NB4 (cell line): ENCODE measurements at places on chromosomes 16 and 17.
A peak's percentile ranks its signal among the peaks of the same experiment; 100 is the strongest.

GRCh38 chr16:88367560-88367959 is 15.2 kb upstream of the ZNF469 start:
- no peak for DNase-seq

DNA sequence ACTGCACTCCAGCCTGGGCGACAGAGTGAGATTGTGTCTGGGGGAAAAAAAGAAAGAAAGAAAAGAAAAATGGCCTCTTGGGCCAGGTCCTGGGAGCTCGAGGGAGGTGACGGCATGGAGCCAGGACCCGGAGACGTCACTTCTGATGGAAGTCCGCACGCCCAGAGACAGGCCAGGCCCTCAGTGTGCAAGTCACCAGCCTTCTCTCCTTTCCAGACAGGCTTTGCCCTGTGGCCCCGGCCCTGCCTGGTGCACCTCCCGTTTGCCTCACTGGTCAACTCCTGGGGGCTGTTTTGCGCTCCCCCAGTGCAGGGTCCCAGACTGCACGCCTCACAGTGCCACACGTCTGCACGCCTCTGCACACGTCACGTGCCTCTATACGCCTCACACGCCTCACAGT is 44.1 kb downstream of the CBFA2T3 start:
- no peak for DNase-seq

DNA sequence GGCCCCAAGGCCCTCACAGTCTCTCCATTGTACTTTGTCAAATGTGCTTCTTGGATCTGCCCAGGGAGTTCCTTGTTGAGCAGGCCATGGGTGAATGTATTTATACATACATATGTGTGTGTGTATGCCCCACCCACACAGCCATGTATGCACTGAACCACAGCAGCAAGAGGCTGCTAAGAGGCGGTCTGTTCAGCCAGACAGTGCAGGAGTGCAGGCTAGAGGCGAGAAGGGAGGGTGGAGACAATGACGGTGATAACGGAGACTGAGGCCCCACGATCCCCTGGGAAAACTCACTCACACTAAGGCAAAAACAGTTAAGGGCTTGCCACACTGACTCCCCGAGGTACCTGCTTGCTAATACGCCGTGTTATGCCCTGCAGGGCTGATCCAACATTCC is 151.0 kb upstream of the CDC42EP4 start:
- DNase-seq: no peak

- no peak for DNase-seq
Observed at GRCh38 chr16:64381979-64382378, 739.9 kb downstream of the CDH11 start.

DNA sequence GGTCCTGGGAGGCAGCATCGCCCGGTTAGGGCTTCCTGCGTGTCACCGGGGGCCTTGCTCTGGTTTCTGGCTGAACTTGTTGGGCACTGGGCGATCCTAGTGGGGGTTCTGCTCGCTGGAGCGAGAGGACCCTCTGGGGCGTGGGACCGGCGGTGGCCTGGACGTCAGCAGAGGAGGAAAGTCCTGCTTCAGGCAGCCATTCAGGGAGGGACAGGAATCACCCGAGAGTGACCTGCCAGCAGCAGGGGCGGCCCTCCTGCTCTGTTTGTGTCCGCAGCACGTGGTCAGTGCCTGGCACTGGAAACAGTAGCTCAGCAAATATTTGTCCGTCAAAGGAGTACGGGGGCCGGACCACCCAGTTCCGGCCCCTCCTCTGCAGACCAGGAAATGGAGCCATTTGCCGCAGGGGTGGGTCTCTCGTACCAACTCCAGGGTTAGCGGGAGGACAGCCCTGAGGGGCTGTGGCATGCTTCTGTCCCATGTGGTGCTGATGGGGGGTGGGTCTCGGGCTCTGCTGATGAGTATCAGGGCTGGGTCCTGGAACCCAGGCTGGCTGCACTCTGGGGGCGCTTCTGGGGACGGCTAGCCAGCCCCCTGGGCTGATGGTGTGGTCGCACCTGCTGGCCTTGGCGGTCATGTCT is 48.3 kb downstream of the BAIAP2 start:
- no peak for DNase-seq

DNA sequence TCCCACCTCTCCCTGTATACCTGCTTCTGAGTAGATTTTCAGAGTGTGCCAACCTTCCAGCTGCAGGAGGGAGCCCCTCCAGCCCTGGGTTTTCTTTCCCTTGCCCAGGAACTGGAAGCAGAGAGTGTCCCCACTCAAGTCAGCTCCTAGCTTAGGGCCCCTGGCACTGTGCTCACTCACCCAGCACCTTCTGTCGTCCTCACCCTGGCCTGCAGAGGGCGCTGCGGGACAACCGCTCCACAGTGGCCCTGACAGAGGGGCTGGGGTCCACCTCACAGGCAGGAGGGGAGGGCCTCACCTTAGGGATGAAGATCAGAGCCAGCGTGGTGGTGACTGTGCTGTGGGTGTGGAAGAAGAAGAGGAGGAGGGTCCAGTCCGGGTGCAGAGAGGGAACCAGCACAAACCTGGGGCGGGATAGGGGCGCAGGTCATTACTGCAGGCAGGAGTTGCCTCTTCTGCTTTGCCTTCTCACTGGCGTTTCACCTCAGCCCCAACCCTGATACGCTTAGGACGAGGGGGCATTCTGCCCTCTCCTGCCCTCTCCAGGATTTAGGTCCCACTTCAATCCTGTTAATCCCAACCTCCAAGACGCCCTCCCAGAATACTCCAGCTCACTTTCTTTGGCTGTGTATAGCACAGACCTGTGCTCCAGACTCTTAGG is 10.0 kb downstream of the GPR179 start:
- DNase-seq: peak; percentile 65
